ENCODE measurements at places on chromosomes 1 and 21.
A peak's percentile ranks its signal among the peaks of the same experiment; 100 is the strongest.

DNA sequence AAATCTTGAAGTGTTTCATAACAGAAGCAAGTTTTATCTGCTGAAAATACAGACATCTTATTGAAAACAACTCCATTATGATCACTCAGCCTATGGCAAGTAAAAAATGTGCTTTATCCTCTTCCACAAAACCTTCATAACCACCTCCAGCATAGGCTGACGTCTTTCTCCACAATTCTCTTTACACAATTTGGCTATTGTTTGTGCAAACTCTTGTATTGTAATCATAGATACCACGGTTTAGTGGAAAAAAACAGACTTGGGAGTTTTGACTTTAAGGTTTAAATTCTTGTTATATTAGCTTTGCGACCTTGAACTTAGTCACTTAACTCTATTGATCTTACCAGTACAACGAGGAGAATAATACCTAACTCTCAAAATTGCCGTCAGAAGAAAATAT lies 126.1 kb downstream of the PLD5 start:
- no peak for DNase-seq

DNA sequence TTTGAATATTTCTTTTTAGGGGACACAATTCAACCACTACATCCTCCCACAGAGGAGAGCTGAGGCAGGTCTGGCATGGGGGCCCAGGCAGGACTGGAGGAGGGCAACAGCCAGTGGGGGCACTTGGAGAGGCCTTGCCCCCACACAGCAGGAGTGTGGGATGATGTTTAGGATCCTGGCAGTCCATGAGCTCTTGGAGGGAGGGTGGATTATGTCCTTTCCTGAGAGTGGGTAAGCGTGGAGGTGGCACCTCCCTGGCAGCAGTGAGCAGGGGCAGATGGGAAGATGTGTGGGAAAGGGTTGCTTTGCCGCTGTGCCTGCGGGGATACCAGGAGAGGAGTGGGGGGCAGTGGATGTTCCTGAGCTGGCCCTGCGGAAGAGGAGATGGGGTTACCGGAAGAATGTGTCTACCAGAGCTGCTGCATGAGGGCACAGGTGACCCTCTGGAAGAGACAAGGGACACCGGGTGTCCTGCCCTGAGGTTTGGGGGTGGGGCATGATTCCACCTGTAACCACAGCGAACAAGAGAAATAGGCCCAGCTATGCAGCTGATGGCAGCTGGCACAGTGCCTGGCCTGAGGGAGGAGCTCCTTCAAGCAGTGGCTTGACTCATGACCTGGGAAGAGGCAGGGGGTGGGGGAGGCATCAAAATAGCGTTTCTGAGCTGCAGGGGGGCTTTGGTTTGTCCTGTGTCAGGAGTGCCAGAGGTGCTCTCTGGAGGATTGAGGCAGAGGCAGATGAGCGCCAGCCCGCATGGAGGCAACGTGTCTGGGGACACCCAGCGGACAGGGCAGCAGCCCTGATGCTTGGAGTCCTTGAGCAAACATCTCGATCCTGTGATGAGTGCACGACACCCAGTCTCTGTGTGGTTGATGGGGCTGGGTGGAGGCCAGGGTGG lies 123.9 kb upstream of the TMPRSS2 start:
- no peak for DNase-seq

DNA sequence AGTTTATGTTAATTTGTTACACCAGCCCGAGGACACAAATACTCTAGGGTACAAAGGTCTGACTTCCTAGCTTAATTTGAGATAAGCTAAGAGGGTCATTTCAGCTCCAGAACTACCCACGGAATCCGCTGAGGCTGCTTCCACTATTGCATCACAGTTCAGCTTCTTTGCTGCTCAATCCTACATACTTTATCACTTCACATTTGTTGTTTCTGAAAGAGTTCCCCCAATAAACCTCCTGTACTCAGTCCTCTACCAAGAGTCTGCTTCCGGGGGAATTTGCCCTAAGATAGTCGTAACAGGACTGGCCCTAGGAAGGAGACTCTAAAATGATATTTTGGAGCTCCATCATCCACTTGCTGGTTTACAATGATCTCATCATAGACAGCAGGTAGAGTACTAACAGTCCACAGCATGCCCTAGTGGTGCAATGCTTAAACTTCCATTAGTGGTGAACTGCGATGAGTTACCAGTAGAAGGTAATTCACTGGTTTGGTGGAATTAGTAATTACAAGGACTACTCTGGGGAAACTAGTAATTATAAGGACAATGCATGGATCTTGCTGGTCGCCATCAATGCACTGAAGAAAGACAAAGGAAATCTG lies 229.3 kb downstream of the USH2A start:
- DNase-seq, result no peak

DNA sequence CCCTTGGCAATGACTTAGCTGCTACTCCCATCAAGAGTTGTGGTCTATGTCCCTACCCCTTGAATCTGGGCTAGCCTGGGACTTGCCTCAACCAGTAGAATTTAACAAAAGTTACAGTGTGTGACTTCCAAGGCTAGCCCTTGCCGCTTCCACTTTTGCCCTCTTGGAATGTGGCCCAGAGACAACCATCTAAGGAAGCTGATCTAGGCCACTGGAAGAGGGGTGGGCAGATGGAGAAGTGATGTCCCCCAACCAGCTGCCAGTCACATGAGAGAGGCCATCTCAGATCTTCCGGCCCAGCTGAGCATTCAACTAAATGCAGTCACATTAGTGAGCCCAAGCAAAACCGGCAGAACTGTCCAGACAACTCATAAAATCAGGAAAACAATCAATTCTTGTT lies 115.1 kb downstream of the TOMM20 start:
- no peak for DNase-seq

GRCh38 chr1:86468501-86468977 lies at the start of gene CLCA1:
TSS of gene CLCA1 (plus strand) at chr1:86468927. CDS start at chr1:86468972, 45 bp downstream.
- no peak for DNase-seq

GRCh38 chr1:224800486-224801119 lies 128.9 kb upstream of the DNAH14 start:
- DNase-seq, result no peak

DNA sequence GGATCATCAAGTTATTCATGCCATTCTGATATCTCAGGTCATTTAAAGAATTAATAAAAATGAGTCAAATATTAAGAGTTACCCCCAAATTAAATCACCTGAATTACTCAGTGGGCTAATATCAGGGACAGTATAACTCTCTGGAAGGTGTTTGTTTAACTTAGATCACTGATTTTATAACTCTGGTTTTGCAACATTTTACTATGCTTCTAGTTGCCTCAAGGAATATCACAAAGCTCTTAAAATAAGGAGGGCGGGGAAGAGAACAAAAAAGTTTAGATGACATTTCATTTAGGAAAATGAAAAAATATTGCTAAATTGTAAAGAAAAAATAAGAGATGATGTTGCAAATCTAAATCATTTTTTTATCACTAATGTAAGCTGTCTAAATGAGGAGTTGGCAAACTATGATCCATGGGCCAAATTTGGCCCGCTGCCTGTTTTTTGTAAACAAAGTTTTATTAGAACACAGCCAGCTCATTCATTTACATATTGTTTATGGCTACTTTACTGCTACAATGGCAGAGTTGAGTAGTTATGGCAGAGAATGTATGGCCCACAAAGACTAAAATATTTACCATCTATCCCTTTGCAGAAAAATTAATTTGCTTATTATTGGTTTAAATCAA lies 31.9 kb upstream of the SLC19A2 start:
- no peak for DNase-seq

GRCh38 chr1:205631768-205632668 lies at the start of gene ELK4:
TSS of gene ELK4 (minus strand) at chr1:205632011. CDS start at chr1:205623882, 8,129 bp downstream.
- DNase-seq, result peak; percentile 94

- DNase-seq, result no peak
These were observed 317.6 kb upstream of the PLD5 start for GRCh38 chr1:242842094-242842493.

- no peak for DNase-seq
These were observed 165.4 kb downstream of the PLXNA2 start for GRCh38 chr1:208078752-208079151.

GRCh38 chr1:67749263-67749843 lies 64.4 kb downstream of the GADD45A start:
- DNase-seq, result no peak

DNA sequence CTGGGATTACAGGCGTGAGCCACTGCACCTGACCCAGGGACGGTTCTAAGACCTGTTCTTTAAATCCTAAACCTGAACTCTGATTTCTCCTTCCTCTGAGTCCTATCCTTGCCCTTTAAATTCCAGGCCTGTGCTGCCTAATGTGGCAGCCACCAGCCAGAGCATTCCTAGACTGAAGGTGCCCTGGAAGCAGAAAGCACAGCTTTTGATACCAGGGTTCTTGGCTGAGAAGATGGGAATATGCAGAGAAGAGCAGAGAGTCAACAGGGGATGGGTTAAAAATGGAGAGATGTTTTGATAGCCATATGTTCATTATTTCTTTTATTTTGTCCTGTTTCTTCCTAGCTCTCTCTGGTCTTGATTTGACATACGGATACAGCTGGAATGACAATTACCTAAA lies 49.7 kb downstream of the RYR2 start:
- DNase-seq, result no peak

DNA sequence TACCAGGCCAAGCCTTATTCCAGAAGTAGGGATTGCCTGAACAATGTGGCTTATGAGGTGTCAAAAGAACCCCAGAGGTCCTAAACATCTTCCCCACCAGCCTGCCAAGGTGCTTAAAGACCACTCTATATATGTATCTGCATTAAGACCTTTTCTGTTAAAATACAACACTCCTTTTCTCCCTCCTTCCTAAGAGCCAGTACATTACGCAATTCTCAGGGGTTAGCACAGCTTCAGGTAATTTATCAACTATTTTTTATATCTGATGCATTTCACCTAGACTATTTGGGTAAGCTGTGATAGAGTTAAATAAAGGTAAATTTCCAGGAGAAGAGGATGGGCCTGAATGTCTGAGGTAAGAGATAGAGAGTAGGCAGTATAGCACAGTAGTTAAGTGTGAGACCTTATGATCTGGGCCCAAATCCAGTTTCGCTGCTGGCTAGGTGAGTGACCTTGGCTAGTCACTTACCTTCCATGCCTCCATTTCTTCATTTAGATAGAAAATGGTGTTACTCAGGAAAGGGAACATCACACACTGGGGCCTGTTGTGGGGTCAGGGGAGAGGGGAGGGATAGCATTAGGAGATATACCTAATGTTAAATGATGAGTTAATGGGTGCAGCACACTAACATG lies 5.1 kb upstream of the CCN1 start:
- DNase-seq, result no peak

DNA sequence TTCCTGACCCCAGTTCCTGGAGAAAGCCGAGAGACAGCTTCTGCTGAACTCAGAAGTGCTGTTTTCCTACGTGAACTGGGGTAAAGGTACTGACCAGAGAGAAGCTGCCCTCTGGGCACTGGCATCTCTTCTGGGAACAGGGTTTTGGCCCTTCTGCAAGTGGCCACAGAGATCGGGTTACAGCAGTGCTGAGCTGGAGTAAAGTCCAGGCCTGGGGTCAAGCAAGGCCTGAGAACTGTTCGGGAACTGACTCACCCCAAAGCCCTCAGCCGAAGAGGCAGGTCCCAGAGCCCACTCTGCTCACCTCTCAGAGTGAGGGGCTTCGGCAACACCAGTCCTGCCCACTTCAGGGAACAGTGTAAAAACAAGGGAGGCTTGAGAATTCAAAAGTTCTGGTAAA lies 177.2 kb upstream of the RUNX1 start:
- DNase-seq, result no peak

DNA sequence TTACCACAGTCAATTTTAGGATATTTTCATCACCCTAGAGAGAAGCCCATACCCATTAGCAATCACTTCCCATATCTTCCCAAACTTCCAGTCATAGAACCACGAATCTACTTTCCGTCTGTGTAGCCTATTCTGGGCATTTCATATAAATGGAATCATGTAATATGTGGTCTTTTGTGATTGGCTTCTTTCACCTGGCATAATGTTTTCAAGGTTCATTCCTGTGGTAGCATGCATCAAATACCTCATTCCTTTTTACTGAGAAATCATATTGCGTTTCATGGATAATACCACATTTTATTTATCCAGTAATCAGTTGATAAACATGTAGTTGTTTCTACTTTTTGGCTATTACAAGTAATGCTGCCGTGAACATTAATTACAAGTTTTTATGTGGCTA lies 21.5 kb downstream of the DESI2 start:
- DNase-seq, result no peak

- peak; percentile 38 for DNase-seq
These were observed 49.6 kb upstream of the GOLT1A start for GRCh38 chr1:204263254-204263910.

DNA sequence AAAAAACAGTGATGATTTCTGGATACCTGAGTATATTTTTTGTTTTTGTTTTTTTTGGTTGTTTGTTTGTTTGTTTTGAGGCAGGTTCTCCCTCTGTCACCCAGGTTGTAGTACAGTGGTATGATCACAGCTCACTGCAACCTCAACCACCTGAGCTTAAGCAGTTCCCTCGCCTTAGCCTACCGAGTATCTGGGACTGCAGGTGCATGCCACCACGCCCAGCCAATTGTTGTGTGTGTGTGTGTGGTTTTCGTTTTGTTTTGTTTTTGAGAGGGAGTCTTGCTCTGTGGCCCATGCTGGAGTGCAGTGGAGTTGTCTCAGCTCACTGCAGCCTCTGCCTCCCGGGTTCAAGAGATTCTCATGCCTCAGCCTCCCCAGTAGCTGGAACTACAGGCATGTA lies 55.3 kb upstream of the RCC1 start:
- no peak for DNase-seq

- no peak for DNase-seq
These were observed 22.1 kb downstream of the PAX7 start for GRCh38 chr1:18652791-18653190.

DNA sequence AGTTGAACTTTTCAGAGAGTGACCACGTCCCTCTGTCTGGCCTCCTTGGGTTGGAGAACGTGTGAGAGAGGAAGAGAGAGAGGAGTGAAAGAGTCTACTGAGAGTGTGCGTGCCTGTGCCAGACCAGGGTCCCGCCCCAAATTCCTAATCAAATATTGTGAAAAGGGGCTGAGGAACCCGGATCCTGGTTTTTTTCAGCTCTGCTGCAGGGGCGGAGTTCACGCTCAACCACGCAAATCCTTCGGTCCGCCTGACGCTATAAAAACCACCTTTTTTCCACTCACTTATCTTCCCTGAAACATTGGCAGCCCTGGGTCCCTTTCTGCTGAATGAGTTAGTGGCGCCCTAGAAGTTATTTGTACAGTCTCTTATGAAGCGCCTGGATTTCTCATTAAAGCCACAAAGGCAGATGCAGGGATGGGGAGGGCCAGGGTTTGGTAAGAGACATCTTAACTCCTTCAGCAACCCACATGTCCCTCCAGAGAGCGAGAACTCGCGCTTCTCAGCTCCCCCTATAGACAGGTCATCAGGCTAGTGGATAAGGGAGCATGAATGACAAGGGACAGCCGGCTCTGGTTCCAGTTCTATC lies at the start of gene FMOD:
Gene FMOD (minus strand): TSS at position 86 of the 589 bp plus-strand sequence. CDS start 2,852 bp downstream, outside the sequence.
- no peak for DNase-seq

DNA sequence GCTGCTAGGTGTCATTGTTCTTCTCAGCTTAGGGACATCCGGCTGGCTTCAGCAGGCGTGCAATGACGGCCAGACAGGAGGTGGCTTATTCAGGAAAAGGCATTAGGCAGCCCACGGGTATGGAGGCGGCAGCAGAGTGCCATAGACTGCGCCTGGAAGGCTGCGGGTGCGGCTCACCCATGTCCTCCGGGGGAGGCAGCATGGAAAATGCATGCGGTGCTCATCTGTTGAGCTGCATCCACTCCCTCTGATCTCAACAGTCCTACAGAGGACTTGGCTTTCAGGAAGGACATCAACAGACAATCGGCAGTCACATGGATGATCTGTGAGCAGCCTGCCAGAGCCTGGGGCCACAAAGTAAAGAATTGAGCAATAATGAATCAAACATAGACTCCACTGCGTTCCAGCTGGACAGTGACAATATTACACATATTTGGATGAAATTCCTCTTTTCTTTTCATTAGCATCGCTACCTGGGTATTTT lies 42.9 kb downstream of the UMODL1 start:
- DNase-seq, result no peak

- no peak for DNase-seq
These were observed 12.0 kb downstream of the UBE2Q1 start for GRCh38 chr1:154546264-154547063.

Data from hippocampal formation (tissue), 2 donors.